ENCODE measurements at places on chromosomes 2 and 18.

- DNase-seq, result no peak
These were observed 719.5 kb downstream of the DPP10 start for GRCh38 chr2:115161771-115162493.

GRCh38 chr2:191222952-191223351 lies 22.3 kb upstream of the MYO1B start:
- DNase-seq, result no peak

DNA sequence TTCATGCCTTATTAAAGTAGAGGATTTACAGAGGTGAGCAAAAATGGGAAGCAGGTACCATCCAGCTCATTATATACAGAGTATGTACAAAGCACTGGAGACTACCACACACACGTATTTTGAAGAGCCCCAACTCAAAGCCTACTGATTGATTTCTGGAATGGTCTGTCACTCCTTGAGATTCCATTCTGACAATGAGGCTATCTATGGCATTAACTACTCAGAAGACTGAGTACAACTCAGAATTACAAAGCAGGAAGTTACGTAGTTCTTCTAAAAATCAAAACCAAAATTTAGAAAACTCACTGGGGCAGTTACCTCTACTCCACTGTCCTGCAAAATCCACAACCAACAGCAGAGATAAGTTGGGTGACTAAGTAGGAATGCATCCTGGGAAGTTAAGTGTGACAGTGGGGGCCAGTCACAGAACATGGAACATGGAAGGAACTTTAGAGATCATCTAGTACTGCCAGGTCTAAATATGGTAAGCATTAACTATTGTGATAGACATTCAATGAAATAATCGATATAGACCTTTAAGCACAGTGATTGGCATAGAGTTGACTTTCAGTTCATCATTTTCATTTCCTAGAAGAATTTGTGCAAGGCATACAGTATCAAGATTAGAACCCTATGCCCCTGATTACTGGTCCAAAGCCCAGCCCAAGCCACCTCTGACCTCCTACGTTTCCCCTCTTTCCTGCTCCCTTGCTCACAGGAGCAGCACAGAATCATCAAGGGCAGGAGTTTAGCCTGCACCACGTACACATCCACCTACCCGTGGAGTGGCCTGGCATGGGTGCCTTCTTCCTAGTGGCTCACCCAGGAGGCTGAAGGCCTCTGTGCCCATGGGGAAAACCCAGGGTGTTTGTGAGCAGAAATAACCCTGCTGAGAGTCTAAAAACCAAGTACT lies 80.1 kb upstream of the FOSL2 start:
- DNase-seq, result no peak

DNA sequence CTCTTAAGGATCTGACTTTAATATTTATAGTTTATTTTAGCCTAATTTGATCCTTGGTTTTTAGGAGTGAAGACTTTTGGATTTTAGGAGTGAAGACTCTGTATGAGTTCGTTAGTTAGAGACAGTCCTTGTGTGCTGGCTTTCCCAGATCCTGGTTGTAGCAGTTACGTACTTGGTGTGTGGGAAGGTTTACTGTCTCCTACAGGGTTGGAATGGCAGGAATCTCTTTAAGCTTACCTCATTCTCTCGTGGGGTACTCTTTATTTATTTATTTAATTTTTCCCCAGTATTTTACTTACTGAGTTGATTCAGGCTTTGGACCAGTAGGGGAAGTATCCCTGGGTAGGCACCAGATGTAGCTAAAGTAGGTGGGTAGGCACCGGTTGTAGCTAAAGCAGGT lies 1.8 kb upstream of the CXCR2 start:
- DNase-seq, result no peak

- DNase-seq, result no peak
These were observed 84.4 kb downstream of the TGOLN2 start for GRCh38 chr2:85243101-85244072.

DNA sequence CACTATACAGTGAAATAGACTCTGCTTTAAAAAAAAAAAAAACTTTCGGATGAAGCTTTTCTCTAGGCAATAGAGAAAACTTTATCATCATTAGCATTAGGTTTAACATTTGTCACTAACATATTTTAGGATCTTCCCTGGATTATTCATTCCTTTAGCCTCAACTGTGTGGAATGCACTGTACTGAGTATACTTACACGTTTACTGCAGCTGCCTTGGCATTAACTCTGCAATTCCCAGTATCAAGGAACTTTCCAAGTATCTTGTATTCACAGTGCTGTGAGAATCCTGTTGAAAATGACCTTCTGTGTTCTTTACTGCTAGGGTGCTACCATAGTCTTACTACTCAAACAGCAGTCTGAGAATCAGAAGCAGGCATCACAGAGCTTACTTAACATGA lies 328.2 kb upstream of the COL3A1 start:
- no peak for DNase-seq

DNA sequence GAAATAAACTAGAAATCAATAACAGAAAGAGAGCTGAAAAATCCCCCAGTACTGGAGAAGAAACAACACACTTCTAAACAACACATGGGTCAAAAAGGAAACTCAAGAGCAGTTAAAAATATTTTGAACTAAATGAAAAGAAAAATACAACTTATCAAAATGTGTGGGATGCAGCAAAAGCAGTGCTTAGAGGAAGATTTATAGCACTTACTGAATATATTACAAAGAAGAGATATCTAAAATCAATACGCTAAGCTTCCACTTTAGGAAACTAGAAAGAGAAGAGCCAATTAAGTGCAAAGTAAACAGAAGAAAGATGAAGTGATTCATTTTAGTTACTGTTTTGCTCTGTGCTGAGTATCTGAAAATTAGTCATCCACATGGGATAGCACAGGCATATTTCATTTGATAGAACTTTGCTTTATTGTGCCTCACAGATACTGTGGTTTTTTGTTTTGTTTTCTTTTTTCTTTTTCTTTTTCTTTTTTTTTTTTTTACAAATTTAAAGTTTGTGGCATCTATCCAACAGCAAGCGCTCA lies 17.0 kb downstream of the TGFA start:
- no peak for DNase-seq

DNA sequence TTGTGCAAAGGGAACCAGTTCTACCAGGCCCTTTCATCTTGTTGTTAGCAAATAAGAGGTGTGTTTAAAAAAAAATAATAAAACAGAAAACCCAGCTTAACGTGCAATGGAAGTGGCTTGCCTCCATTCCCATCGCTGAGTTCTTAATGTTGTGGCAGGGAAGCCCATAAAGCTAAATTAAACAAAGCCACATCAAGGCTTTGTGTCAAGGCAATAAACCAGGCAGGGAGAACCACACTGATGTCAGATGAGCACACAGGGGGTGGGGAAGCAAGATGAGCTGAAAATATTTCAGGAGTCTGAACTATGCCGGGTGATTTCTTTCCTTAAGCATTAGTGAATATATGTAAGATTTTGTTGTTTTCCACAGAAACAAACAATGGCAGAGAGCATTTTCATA lies 73.5 kb downstream of the PHLPP1 start:
- DNase-seq, result peak; percentile 10

GRCh38 chr18:25350489-25351251 lies 1.3 kb downstream of the ZNF521 start:
- no peak for DNase-seq

DNA sequence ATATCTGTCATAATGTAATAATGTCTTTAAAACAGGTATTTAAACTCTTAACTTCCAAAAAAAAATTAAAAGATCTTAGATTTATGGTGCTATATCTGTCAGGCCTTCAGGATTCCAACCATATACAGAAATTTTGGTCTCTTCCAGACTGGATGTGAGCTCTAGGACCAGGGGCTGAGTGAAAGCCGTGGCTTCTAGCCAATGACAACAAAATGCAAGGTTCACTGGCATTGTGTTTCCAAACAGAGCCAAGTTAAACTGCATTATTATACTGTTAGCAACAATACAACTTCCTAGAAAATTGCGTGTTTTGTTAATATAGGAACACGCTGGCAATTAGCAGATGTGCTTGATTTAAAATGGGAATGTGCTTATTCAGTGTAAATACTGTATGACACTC lies 809.8 kb upstream of the SOX11 start:
- DNase-seq, result no peak

DNA sequence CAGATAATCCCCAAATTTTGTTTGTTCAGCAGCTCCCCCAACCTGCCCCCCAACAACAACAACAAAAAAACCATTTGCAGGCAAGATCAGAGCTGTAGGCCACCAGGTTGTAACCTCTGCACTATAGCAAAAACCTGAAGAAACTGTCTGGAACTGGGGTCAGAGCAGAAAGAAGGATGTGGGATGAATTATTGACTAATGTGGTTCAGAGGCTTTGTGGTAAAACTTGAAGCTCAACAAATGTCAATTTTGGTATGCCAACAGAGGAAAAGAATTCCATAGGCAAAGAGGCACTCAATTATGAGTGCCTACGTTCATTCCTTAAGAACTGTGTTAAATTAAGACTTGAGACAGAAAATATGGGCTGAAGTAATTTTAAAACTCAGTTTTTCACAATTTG lies 255.1 kb downstream of the STK39 start:
- no peak for DNase-seq

DNA sequence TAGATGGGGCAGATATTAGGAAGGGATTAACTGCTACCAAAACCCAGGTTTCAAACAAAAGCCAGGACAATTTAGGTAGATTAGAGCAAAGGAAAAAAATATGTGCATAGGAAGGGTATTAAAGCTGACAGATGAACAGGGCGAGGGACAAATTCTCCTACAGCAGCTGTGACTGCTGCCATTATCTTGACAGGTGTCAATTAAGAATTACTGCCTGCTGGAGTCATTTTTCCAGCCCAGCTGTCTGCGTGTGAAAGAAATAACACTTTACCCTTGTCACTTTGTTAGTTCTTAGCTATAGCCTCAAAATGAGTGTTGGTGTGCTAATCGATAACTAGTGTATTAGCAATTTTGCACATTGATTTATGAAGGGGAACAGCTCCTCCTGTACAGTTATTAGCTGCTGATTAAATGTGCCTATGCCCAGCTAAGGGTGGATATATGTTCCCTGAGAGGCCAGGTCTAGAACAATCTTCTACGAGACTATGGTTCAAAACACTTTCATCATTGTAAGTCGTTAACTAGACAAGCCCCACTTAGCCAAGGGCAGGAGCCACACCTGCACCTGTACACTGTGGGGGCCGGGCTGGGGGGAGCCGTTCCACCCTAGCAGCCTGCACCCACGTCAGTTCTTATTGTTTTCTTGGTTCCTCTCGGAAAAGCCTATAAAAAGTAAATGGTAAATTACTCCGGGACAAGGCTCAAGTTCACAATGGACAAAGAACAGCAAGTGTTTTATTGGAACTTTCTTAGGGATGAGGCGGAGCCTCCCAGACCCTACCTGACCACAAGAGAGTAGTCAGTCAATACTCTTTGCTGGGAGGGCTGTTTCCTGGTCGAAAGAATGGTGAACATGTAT lies 7.7 kb downstream of the TSHZ1 start:
- no peak for DNase-seq

- DNase-seq, result no peak
These were observed 69.2 kb downstream of the RFTN2 start for GRCh38 chr2:197606180-197606579.

DNA sequence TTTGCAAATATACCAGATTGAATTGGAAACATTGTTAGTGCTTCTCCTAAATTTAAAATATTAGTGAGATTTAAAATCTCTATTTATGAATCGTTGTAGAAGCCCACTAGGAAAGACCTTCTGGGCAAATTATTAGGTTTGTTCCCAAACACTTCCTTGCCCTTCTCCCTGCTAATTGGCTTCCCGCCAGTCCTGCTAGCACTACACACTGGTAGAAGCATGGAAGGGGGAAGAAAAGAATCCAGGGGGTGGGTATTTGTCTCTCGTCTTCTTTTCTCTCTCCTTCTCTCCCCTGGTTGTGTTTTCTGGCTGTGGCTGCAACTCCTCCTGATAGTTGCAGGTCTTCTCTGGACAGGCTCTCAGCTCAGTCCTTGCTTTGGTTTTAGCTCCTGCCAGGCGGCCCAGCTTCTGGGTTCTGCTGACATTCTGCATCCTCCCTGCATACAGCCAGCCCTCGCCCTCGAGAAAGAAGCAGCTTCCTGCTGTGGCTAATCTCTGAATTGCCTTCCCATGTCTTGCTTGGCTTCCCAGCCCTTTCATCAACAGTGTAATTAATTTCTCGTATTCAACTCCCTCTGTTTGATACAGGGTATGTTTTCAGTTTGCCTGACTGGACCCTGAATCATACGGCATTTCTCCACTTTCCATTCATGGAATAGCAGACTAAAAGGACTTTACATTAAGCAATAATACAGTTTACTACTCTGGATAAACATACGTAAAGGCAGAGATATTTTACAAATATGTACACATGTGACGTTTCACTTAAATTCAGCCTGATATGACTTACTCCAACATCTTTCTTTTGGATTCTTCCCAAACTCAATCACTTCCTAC lies 6.9 kb upstream of the PARD3B start:
- DNase-seq, result peak; percentile 41

All from DMS79 (cell line).